NCI-H2081 treated with DMSO at 0.1 percent for 48 hours (cell line): ENCODE measurements at places on chromosomes 2 and 18.

DNA sequence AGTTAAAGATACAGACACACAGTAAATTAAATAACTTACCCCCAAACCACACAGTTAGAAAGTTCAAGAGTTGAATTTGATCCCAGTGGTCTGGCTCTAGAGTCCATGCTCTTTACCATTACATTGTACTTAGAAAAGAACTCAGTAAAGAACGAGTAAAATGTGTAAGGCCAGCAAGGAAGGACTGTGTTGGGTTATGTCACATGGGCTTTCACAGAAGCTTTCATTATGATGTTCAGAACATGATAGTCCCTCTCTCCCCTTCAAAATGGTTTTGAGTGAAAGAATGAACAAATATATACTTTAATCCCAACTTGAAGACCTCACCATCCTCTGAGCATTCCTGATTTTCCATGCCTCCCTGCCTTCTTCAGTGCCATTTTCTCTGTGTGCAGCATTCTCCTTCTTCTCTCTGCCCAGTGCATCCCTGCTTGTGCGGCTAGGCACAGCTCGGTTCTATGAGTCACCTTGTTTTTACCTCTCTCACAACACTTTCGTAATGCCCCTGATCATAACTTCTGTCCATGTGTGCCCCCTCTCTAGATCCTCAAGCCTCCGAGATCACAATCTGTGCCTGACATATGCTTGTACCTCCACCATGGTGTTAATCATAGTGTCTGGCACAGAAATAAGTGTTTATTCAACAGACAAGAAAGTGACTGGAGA lies 22.0 kb downstream of the RASGRP3 start:
- DNase-seq, result no peak

- no peak for DNase-seq
These were observed 32.5 kb downstream of the RNF152 start for GRCh38 chr18:61860302-61860701.

- DNase-seq, result no peak
These were observed 306.1 kb upstream of the KLHL29 start for GRCh38 chr2:23078784-23079434.

DNA sequence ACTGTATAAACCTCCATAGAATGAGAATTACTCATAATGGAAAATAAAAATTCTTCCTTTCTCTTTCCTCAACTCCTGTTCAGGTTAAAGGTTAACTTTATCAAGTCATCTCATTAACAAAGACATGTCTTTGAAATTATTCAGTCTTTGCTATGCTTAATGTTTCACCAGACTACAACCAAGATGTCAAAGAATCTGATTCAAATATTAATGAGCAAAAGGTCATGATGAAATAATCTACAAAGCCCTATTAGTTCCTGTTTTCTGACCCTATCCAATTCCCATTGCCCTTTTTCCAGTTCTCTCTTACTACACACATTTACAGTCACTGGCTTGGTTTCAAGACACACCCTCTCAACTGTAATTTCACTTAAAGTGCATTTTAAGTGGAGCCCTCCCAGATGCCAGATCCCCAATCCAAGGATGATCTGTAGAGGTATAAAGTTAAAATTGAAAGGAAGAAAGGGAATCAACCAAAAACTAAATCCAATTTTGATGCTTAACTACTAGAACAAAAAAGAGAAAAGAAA lies 246.9 kb upstream of the CYP26B1 start:
- no peak for DNase-seq

DNA sequence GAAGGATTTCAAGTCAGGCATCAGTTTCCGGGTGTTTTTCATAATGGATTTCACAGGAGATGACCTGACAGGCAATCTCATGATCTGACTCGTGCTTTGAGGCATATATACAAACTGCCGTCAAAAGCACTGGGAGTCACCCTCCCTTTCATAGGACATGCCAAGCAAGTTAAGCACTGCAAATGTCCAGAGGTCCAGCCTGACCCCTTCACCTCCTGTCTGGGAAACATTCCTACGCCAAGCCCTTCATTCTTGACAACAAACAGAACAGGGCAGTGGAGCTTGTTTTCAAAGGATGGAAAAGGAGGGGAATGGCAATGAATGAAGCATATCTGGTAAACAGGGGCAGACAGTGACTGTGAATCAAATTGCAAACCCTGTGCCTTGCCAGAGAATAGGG lies 963.6 kb downstream of the BCL11A start:
- DNase-seq, result no peak

GRCh38 chr2:204849892-204850291 lies 304.6 kb downstream of the PARD3B start:
- no peak for DNase-seq

DNA sequence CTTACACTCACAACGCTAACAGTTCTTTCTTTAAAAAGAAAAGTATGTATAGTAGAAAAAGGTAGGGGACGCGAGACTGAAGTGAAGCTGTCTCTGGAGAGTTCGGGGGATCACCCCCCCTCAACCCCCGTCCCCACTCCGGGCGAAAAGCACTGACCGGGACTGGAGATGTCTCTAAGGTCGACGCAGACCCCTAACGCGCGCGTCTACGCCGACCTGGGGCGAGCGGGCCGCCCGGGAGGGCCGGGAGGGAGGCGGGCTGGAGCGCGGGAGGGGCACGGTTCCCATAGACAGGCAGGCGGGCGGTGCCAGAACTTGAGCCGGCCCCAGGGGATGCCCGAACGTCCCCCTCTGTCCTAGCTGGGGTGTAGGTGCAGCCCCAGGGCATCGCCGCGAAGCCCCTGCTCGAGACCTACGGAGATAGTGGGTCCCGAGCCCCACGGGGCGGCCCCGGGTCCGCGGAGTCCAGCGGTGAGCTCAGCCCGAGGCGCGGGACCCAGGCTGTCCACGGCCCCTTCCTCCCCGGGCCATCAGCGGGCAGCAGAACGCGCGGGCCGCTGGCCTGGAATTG lies 82.2 kb downstream of the CHRNA1 start:
- no peak for DNase-seq

- DNase-seq, result no peak
These were observed 103.4 kb downstream of the TNS1 start for GRCh38 chr2:217899231-217900009.

- DNase-seq, result no peak
These were observed 152.4 kb upstream of the NCK2 start for GRCh38 chr2:105592288-105592687.

DNA sequence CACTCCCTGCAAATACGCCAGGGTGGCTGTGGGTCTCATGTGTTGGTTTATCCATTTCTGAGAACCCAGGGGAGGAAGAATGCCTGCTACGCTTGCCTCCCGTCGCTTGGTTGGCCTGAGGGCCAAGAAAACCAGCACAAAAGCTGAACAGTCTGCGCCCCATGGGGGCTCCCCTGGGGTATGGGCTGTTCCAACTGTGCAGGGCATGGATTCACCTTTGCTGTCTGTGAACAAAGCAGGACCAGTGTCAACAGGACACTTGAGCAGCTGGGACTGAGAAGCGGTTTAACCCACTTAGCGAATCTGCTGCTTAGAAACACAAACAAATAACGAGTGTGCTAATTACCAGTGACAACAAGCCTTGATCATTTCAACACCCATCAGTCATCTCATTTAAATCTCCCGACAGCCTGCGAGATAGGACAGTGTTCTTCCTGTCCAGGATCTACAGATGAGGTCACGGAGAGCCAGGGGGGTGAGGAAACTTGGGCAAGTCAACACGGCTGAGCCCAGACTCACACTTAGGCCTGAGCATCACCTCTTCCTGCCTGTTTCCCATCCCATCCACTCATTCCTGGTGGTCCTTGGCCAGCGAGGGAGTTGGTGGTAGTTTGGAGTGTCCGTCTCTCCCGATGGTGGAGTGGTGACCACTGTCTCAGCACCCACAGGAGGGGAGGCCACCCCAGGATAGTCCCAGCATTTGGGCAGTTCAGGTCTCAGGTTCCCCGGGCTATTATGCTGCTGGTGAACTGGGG lies 111.6 kb upstream of the HAAO start:
- peak; percentile 78 for DNase-seq

DNA sequence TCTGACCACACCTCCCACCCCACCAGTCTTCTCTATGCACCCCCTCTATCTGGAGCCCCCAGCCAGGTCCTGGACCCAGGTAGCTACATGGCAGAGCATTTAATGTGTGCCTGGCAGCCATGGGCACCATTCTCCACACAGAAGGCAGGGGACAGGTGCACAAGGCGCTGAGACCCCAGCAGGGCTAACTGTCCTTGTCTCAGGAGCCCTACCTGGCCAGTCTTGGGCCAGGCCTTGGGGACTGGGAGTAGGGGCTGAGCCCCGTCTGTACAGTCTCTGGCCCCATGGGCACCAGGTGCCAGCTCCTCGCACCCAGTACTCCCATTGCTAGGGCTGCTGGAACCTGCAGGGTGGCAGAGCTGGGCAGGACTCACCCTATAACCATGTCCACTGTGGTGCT lies 2.9 kb downstream of the GNLY start:
- no peak for DNase-seq

GRCh38 chr2:74079522-74080341 lies 68.0 kb downstream of the BOLA3 start:
- DNase-seq, result no peak
